Activated CD4-positive, alpha-beta T cell treated with anti-CD3 and anti-CD28 coated beads, Interleukin-2, amount 50 U/mL, for 24 hours (primary cell): ENCODE measurements at places on chromosomes 7 and 10.

DNA sequence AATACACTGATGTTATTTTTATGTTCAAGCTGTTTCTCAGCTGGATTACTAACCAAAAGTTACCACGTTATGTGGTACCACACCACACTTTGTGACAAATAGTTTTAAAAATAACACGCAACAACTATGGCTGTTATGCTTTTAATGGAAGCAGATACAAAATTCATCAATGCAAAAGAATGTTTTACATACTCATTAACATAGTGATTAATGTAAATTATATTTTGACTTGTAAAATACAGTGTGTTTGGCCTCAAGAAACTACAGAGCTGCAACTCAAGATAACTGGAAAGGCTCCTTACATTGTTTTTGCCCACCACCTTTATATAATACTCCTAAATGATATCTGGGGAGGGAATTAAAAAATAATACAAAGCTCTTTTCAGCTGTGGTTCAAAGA lies 25.5 kb downstream of the NCOA4 start:
- no peak for DNase-seq

GRCh38 chr10:29130190-29130673 lies 158.6 kb upstream of the LYZL1 start:
- no peak for DNase-seq

GRCh38 chr10:55491712-55492111 lies 690.7 kb upstream of the PCDH15 start:
- no peak for DNase-seq

GRCh38 chr10:129914153-129914855 lies 49.8 kb downstream of the EBF3 start:
- no peak for DNase-seq

- DNase-seq: no peak
Measured at GRCh38 chr7:33039257-33039902, 23.2 kb downstream of the NT5C3A start.

GRCh38 chr10:104321725-104322415 lies 16.4 kb downstream of the ITPRIP start:
- no peak for DNase-seq

GRCh38 chr7:128236924-128237586 lies 4.0 kb upstream of the LEP start:
- DNase-seq: no peak

GRCh38 chr7:466465-467191 lies 53.0 kb downstream of the PDGFA start:
- DNase-seq: no peak

- no peak for DNase-seq
Measured at GRCh38 chr10:85995791-85996190, 370.8 kb downstream of the GRID1 start.

DNA sequence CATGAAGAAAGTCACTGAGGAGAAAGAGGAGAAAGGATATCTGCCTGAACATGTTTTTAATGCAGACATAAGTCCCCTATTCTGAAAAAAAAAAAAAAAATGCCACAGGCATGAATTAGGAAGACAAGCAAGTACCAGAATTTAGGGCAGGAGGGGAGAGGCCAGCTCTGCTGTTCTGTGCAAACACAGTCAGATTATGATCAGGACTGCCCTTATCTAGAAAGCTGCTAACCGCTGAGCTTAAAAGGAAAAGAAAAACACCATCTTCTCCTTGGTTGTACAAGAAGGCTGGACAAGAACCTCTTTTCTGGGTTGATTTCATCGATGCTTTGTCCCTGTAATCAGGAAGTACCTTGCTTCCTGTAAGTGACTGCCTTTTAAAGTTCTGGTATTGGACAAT lies 15.3 kb upstream of the PWWP2B start:
- DNase-seq: no peak

DNA sequence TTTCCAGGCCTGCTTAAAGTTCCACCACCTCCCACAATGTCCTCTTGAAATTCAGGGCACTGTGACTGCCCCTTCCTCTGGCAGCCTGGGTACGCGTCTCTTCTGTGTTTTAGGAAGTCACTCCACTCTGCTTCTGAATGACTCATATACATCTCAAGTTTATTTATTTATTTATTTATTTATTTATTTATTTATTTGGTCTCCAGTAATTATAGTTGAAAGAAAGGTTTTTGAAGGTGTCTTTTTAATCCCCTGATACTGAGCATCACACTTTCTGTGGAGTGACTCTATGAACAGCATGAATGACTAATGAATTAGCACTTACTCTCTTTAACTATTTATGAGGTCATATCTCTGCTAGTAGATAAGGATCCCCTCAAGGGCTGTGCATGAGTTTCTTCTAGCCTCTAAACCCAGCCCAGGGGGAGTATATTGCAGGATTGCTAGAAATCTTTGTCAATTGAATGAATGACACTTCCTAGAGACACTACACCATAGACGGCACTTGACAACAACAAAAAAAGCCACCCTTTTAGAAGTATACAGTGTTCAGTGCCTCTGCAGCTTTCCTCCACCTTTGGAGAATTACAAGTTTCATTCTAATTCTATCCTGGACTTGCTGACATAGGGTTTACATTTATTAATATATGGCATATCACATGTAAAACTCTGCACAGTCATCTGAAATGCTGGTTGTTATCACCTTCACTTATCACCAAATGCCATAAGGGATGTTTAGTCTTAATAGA lies 2.1 kb downstream of the MACC1 start:
- DNase-seq: no peak

DNA sequence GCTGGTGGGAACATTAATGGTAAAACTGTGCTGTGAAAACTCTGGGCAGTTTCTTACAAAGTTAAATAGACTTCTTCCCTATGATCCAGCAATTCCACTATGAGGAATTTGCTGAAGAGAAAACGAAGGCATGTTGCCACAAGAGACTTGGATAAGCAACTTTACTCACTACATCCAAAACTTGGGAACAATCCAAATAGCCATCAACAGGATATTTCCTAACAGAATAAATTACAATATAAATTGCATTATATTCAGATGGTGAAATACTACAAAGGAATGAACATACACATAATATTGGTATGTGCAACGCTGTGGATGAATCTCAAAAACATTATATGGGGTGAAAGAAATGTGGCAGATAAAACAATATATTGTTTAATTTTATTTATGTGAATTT lies 21.4 kb upstream of the MKI67 start:
- no peak for DNase-seq

DNA sequence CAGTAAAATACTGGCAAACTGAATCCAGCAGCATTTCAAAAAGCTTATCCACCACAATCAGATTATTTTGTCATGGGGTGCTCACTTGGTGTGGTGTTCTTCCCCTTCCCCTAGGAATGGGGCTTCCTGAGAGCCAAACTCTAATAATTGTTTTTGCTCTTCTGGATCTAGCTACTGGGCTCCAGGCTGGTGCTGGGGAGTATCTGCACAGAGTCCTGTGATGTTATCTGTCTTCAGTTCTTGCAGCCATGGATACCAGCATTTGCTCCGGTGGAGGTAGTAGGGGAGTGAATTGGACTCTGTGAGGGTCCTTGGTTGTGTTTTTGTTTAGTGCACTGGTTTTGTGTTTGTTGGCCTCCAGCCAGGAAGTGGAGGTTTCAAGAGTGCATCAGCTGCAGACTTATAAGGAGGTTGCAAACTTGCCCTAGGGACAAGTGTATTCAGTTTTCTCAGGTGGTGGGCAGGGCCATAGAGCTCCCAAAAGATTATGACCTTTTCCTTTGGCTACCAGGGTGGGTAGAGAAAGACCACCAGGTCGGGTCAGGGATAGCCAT lies 308.5 kb upstream of the MAGI2 start:
- no peak for DNase-seq

GRCh38 chr10:103804871-103805270 lies 50.5 kb downstream of the SH3PXD2A start:
- no peak for DNase-seq

GRCh38 chr10:105351187-105351586 lies 710.1 kb downstream of the SORCS3 start:
- no peak for DNase-seq

DNA sequence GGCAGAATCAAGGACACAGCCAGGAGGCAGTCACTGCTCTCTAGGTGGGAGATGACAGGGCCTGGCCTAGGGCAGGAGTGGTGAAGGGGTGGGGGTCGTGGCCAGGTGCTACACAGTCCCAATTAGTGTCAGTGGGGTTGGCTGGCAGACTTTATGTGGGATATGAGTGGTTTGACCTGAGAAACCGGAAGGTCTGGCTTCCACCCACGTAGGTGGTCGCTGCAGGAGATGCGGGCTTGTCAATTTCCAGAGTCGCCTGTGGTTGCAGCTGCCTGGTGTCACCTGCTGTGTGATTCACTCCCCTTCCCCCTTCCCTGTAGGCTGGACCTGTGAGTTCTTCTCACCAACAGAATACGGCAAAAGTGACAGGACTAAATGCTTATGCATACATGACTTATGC lies 124.3 kb downstream of the KLF6 start:
- DNase-seq: no peak

DNA sequence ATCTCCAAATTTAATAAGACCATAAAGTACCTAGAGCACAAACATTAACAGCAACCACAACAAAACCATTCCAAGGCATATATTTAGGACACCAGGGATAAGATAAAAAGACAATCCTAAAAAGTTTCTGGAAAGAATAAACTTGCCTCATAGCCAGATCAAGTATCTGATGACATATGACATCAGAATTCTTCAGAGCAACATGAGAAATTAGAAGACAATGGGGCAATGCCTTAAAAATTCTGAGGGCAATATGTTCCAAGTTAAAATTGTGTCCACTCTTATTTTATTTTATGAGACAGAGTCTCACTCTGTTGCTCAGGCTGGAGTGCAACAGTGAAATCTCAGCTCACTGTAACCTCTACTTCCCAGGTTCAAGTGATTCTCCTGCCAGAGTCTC lies 2.8 kb downstream of the EFCAB10 start:
- DNase-seq: no peak

DNA sequence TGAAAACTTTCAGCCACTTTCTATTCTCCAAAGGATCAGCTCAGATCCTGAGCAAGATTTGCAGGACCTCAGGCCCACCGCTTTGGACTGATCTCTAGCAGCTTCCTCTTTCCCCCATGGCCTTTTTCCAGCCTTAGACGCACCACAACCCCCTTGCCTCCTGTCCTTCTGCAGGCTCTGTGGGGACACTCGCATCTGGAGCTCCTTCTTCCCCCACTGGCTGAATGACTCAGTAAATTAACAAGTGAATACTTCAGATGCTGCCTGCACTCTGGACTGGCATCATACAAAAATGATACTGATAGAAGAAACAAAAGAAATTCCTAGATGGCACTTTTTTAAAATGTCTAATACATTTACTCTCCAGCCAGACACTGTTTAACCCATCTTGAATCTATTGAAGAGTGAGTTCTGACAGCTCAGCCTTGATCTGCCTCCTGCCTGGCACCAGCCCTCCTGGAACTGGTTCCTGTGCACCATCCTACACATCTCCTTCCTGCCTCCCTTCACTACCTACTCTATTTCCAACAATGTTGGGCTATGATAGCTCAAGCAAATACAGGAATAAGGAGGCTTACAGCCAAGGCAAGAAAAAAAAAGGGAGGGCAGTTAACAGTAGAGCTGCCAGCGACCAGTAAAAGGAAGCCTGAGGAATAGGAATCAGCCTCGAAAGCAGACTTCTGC lies 3.3 kb downstream of the FRMPD2 start:
- DNase-seq: no peak

DNA sequence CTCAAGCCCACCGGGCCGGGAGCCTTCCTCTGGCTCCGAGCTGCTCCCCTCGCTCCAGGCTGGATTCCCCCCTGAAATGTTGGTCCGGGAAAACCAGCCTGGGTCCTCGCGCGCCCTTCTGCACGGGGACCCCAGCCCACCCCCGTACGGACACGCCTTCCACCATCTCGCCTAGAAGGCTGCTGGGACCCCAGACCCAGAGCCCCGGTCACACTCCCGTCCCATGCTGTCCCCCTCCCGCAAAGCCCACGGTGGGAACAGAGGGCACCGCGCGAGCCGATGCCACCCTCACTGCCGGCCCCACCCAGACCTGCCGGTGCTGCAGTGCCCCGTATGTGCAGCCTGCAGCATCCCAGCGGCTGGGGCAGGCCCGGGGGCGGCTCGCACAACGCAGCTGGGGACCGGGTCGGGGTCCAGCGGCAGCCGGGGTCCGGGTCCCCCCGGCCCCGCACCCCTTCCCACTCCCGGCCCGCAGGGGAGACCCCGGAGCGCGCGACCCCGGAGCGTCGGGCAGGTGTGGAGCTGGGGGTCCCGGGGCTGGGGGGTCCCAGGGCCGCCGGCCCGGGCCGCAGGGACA lies 871 bp downstream of the SPOCK2 start:
- DNase-seq: no peak

- DNase-seq: no peak
Measured at GRCh38 chr7:16801111-16801542, 3.7 kb downstream of the AGR2 start.

DNA sequence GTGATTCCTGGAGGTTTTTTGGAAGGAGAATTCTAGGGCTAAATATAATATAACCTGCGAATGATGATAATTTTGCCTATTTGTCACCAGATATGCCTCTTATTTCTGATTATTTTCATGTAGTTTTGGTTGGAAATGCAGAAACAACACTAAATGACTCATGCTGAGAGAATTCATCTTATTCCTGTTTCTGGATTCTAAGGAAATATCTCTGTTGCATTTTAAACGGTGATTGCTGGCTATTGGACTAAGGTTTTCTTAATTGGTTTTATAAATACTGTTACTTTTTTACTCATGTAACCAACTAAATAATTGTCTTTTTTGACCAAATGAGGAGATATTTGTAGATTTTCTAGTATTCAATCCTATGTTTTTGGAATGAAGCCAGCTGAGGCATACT lies 204.9 kb upstream of the NPSR1 start:
- no peak for DNase-seq

GRCh38 chr7:156656598-156656997 lies 16.0 kb downstream of the RNF32 start:
- DNase-seq: no peak

DNA sequence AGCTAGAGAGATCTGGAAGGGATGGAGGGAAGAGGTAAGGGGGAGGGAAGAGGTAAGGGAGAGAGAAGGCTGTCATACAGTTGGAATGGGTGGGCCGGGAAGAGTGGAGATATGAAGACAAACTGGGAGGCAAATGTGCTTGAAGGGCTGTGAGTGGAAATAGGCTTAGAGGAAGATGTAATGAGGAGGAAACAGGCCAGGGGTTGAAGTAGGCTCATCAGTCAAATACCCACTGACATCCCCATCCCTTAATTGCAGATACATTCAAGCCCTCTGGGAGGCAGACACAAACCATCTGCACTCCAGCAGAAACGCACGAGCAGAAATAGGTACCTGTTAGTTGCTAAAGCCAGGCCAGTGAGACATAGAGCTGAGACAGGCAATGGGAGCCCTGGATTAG lies 2.1 kb downstream of the SYNPO2L start:
- DNase-seq: no peak
